Cardiac fibroblast (primary cell): ENCODE measurements at places on chromosomes 12 and 14.

DNA sequence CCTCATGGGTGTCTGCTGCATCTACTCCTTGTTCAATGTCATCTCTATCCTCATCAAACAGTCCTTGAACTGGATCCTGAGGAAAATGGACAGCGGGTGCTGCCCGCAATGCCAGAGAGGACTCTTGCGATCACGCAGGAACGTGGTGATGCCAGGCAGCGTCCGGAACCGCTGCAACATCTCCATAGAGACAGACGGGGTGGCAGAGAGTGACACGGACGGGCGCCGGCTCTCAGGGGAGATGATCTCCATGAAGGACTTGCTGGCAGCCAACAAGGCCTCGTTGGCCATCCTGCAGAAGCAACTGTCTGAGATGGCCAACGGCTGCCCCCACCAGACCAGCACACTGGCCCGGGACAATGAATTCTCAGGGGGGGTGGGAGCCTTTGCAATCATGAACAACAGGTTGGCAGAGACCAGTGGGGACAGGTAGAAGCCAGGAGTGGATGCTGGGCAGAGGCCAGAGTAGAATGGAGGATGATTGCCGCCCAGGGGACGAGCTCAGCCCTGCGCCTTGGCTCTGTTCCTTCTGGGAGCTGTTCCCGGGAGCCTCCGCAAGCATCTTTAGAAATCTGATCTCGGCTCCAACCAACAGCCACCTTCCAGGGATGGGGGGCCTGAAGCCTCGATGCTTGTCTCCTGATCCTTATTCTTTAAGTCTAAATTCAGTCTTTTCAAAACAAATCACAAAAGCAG is 71.6 kb upstream of the PSMC1 start:
- DNase-seq = no peak

DNA sequence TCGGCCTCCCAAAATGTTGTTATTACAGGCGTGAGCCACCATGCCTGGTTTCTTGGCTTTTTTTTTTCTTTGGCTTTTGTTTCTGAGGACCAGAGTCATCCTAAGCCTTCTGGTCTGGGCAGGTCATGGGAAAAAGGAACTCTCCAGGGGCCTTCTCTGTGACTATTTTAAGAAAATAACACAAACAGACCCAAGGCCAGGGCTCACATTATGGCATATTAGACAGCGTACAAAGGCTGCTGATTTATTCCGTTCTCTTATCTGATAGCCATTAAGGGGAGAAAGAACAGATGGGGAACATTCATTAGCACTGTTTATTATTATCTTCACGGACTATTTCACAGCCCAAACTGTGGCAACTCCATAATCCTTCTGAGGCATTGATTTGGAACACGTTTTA is 28.8 kb upstream of the MANSC4 start:
- DNase-seq = no peak

- no peak for DNase-seq
Measured at GRCh38 chr14:93648440-93649168, 139.7 kb downstream of the PRIMA1 start.

DNA sequence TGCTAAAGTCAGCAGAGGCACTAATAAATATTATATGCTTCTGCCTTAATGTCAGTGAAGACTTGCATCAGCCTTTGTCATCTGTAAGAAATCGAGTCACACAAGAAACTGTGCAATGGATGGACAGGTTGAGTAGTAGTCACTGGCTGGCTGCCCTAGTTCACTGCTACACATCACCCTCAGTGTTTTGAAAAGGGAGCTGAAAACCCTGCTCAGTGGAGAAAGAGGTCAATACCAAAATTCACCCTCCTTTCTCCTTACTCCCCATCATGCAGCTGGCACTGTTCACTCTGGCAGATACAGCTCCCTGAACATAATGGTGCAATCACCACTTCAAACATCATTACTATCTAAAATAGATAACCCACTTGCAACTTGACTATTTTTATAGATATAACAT is 6.6 kb downstream of the ANKS1B start:
- no peak for DNase-seq

DNA sequence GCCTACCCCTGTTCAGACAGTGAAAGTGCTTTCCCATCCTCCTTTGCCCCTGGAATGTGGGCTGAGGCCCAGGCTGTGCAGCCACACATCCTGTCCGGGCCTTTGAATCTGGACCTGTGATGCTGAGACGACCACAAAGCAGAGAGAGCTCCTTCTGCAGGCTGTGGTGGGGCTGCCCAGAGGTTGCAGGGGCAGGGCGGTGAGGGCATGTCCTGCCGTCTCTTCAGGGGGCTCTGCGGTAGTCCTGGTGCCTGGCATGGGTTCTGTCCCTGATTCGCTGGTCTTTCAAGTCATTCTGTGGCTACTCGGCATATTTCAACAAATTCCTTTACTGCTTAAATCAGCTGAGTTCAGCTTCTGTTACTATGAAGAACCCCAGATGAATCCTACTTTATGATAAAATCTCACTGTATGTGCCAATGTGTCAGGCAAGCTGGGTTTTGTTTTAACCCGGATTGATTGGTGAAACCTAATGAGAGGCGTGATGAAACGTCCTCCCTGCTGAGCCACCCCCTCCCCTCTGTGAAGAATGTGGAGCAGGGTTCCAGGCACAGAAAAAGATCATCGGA is 63.4 kb upstream of the DICER1 start:
- DNase-seq = peak; percentile 19
